ENCODE measurements at places on chromosomes 12 and 14.

DNA sequence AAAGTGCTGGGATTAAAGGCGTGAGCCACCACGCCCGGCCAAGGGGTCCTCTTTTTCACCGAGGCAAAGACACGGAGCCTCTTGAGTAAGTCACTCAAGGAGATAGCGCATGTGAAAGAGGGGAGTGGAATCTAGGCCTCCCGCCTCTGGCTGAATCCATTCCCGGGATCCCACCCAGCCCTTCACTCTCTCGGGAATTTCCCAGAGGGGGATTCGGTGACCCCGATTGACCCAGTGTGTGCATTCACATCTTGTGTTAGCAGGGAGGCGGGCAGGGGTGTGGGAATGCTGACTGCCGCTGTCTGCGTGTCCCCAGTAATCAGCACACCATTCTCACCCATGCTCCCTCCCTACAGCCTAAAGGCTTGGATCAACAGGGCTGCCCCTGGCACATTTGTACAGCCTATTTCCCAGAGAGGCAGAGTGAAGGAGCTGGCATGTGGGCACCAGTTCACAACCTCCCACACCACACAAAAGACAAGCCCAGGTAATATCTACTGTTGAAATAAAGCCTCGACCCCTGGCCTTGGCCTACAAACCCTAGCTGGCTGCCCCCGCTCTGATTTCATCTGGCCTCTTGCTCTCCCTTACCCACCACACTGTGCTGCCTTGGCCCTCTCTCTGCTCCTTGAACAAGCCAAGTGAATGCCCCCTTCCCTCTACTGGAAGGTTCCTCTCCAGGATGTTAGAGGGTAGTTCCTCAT, 1.3 kb upstream of the LTBP2 start:
- DNase-seq: no peak

DNA sequence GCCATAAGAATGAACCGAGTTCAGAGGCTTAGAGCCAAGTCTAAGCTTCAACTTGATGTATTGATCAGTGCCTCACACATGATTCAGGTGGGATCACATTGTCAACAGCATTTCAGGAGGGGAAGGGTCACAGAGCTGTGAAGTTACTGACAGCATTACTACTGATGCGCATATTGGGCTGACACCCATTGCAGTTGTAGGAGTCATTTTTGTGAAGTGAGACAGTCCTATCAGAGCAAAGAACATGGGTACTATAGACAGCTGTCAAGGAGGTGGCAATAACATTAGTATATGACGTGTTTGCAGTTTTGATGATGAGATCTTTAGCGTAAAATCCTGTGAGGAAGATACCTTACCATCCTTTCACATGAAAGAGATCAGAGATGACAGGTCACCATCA, 206.0 kb upstream of the RBM19 start:
- no peak for DNase-seq

- no peak for DNase-seq
Measured at GRCh38 chr12:122227341-122227740, 1.5 kb upstream of the DIABLO start.

DNA sequence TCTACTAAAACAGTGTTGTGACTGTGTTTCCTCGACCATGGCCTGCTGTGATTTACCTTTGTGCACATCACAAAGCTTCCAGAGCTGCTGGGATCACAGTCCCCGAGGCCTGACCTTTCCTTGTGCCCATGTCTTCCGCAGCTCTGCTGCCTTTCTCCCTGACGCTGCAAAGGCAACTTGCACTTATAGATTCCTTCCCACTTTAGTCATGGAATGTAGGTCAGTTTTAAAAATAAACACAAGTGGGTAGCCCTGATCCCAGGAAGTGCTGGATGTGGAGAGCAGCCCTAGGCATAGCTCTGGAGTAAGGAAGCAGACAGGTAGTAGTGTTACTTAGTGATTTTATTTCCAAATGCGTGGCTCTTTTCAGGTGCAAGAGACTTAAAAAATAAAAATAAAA, 825.7 kb downstream of the AACS start:
- DNase-seq: no peak

- DNase-seq: no peak
Measured at GRCh38 chr12:107558816-107559382, 126.7 kb upstream of the PWP1 start.

- no peak for DNase-seq
Measured at GRCh38 chr12:70049596-70050360, 193.5 kb upstream of the CNOT2 start.

GRCh38 chr12:130128790-130129735, 33.2 kb upstream of the FZD10 start:
- DNase-seq: no peak

GRCh38 chr12:14836336-14837210, 6.8 kb downstream of the ART4 start:
- no peak for DNase-seq

DNA sequence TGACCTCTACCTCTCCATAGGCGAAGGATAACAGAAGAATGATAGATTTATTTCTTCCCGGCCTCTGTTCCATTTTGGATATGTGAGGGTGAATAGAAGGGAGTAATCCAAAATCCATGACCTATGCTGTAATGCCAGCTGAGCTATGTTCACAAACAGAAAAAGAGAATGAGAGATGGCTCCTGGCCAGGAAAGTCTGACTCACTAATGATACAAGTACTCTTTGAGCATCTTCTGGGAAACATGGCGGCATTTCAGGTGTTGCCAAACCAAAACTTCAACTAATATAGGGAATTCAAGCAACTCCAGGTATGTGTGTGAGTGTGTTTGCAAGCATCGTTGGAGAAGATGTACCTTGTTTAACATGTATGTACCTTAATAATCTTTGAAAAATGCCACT, 55.1 kb downstream of the MED13L start:
- no peak for DNase-seq

DNA sequence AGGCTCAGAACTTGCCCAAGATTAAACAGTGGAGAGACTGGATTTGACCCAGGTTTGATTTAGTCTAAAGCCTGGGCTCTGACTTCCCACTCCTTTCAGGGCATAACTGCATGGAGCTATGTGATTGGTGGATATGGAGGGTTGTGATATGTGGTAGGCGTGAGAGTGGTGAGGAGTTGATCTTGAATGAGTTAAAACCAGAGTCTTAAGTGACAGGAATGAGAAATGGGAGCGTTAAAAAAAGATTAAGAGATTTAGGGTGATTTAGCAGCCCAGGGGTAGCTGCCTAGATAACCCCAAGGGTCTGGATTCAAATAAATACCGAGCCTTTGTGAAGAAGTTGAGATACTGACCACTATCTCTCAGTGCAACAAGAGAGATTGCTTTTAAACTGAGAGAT, 8.4 kb downstream of the SYNDIG1L start:
- DNase-seq: no peak

DNA sequence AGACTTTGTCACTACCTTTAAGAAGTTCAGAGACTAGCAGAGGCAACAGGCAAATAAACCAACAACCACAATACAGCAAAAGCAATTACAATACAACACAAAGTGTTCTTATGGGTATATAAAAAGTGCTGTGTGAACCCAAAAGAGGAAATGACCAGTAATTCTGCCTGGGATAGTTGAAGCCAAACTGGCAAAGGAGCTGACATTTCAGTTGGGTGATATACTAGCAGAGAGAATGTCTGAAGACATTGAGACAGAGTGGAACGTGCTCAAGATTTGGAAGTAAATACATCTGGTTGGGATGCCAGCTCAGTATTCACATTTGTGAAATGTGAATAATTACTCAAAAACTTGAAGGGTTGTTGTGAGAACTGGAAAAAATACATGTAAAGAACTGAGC, 80.6 kb upstream of the GTF2A1 start:
- DNase-seq: no peak

DNA sequence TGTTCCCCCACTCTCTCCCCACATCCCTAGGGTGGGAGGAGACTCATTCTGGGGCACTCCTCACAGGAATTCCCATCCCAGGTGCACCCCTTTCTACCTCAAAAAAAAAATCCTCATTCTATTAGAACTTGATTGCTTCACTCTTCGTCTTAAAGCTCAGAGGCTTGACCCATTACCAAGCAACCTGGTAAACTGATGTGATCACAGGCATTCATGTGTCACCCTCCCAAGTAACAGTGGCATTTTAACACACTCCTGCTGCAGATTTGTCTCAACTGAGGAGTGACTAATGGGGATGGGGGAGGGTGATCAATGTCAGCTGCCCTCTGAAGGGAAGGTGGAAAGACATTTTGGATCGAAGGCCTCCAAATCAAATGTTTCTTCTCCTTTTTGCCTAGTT, 78.1 kb upstream of the PTHLH start:
- no peak for DNase-seq

GRCh38 chr14:51724650-51725049, 72.9 kb downstream of the FRMD6 start:
- no peak for DNase-seq

GRCh38 chr14:26984311-26985177, 386.7 kb upstream of the NOVA1 start:
- no peak for DNase-seq

GRCh38 chr12:21370845-21371449, 1.8 kb upstream of the IAPP start:
- no peak for DNase-seq

DNA sequence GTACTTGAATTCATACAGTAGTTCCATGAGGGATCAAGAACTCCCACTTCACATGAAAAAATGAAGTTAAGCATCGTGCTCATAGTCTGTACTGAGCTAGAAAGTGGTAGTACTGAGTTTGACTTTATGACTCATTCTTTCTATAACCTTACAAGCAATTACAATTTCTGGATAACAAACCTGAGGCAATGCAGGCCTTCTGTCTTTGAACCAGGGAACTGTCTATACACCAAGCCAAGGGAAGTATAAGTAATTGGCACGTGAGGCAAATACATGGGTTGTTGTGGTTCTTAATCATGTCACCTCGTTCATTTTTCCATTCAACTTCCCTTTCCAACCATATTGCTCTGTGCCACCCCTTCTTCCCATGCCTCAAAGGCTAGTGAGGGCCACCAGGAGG, 16.8 kb downstream of the GNS start:
- DNase-seq: no peak

DNA sequence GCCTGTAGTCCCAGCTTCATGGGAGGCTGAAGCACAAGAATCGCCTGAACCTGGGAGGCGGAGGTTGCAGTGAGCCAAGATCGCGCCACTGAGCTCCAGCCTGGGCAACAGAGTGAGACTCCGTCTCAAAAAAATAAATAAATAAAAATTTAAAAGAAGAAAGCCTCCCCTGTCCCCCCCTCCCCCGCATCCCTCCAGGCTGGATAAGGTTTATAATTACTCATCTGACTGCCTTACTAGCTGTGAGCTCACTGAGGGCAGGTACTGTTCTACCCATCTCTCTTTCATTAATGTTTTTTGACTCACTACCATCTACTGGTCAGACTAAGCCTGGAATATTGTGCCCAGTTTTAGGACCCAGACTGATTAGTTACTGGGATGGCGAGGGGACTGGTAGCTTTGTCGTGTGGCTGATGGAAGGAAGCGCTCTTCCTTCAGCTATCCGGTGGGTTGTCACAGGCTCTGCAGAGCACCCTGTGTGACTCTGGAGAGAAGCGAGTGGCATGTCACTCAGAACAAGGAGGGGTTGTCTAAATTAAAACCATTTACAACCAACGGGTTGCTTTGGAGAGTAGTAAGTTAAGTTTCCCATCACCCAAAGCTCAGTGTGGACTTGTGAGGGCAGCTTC, 16.9 kb downstream of the EVL start:
- no peak for DNase-seq

DNA sequence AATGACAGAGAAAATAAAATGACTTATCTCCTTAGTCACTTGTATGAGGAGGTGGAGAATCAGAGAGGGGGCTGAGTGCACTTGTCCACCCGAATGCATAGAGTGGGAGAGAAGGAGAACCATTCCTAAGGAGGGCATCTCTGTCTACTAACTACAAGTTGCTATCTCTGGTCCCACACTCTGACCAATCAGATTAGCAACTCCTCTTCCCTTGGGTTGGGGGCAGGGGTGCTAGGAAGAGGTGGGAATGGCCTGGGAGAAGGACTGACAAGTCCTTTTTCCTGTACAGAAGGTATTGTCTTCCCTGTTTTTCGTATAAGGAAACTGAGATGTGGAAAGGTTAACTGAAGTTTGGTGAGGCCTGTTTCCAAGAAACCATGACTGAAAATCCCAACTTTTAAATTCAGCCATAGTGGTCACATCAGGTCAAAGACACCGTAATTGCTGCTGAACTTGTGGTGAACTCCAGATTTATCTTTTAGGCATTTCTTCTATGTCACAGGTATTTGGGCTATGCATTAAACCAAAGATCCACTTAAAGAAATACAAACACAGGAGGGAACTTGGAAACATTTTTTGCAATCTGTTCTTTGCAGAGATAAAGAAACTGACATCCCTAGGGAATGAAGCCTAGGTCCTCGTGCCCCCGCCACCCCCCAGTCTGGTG, 207.8 kb downstream of the CRADD start:
- DNase-seq: no peak

DNA sequence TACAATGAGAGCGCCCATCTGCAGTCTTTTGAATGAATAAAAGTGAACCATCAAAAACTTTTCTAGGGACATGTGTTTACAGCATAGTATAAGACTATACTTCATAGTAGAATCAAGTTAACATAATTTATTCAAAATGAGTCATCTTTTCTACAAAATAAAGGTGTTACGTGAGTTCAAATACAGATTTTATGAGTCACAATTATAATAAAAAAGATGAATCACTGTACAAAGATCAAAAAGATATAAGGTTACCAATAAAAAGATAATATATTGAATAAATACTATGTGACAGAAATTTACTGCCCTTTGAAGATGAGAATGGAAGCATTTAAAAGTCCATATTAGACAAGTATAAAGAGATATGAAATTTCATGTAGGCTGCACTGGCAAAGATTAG, 2.8 kb downstream of the MBIP start:
- DNase-seq: no peak

GRCh38 chr14:24172871-24173281, 996 bp downstream of the REC8 start:
- no peak for DNase-seq

GRCh38 chr14:57205938-57206337, 62.8 kb downstream of the EXOC5 start:
- no peak for DNase-seq

DNA sequence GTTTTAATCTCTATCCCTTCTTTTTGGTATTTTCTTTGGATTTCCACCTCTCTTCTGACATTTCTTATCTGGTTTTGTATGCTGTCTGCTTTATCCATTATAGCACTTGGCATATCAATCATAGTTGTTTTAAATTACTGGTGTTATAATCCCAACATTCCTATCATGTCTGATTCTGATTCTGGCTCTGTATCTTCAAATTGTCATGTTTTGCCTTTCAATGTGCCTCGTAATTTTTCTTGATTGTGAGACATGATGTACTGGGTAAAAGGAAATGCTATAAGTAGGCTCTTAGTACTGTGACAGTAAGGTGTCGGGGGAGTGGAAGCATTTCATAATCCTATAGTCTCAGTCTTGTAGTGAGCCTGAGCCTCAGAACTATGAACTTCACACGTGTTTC, 729.3 kb upstream of the NOVA1 start:
- no peak for DNase-seq

DNA sequence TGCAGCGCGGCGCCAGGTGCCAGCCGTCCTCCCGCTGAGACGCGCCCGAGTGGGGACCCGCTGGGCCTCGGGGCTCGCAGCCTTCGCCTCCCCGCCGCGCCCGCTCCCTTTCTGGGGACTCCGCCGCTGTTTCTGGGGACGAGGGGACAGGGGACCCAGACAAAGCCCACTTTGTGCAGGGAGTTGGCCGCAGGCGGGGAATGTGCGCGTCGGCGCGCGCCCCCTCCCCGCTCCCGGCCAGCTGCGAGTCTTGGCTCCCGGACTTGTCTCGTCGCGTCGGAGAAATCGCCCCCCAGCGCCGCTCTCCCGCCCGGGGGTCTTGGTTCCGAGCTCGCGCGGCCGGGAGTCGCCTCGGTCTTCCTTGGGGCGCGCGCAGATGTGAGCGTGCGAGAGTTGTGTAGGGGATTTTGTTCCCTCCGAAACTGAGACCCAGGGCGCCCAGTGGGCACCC, 717 bp downstream of the VASH1 start:
- DNase-seq: no peak

Data from esophagus squamous epithelium (tissue), 5 donors.